Left ventricle myocardium inferior (tissue), 1 donor: ENCODE measurements at places on chromosomes 1 and 21. TPM values are rescaled to one million over a fixed set of nuclear protein-coding genes. Genes with fewer than 3 reads are reported as not detected.

The LGALS8 gene
- 76.5 TPM for total RNA-seq

The GJA8 gene
- total RNA-seq: not detected

The TCHHL1 gene
- not detected for total RNA-seq

The LRP8 gene
- total RNA-seq: 1.8 TPM

DNA sequence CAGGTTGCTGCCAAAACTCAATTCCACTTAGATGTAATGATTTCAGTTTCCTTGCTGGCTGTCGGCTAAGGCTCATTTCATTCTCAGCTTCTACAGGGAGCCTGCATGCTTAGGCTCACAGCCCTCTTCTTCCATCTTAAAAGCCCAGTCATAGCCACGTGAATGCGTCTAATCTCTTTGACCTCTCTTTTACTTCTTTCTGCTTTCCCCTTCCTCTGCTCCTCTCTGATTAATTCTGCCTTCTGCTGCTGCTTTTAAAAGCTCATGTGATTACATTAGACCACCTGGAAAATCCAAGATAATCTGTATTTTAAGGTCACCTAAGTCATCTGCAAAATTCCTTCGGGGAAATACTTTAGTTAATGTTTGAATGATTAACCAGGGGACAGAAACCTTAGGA, 812.8 kb upstream of the BRINP3 start:
- no peak for DNase-seq

DNA sequence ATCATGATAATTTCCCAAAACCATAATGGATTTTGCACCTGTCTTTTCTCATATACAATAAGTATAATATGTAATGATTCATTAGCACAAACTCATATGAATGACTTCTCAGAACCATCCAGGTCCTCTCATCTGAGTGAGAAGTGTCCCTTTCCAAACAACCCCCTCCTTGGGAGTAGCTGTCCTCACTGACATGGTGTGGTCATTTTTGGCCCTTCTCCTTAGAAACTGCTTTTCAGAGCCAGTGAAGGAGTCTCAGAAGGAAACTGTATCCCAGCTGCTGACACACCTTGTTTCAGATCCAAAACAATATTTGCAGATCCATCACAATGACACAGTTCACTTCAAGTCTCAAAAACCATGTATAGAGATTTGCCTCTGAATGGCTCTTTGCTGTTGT, 95.5 kb downstream of the MIS18A start:
- DNase-seq: no peak
